ENCODE measurements at places on chromosomes 5 and 9. TPM values are rescaled to one million over a fixed set of nuclear protein-coding genes. Genes with fewer than 3 reads are reported as not detected.
A peak's percentile ranks its signal among the peaks of the same experiment; 100 is the strongest.

CCDC180 gene
- total RNA-seq: 2.8 TPM

MARVELD2 gene
- total RNA-seq: 27.3 TPM

DNA sequence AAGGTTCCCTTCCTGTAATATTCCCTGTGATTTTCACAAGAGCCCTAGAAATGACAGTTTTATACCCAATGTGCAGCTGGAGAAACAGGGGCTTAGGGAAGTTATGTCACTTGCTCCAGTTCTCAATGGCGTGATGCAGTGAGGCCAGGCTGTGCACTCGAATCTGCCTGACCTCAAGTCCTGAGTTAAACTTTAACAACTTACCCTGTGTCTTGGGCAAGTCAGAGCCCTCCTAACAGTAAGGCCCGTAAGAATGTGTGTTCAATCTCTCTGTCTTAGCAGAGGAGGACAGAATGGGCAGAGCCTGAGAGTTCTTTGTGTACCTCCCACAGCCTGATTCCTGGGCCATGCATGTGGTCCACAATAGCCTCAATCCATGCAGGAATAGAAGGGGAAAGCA lies 181.1 kb downstream of the TRIM32 start:
- no peak for DNase-seq

GRCh38 chr5:110760158-110760557 lies 21.4 kb downstream of the SLC25A46 start:
- no peak for DNase-seq

GRCh38 chr9:128683340-128684064 lies 5.5 kb upstream of the SET start:
- peak; percentile 81 for DNase-seq
